Mesenteric fat pad (tissue), 1 donor: ENCODE measurements at places on chromosomes 2 and 18.

DNA sequence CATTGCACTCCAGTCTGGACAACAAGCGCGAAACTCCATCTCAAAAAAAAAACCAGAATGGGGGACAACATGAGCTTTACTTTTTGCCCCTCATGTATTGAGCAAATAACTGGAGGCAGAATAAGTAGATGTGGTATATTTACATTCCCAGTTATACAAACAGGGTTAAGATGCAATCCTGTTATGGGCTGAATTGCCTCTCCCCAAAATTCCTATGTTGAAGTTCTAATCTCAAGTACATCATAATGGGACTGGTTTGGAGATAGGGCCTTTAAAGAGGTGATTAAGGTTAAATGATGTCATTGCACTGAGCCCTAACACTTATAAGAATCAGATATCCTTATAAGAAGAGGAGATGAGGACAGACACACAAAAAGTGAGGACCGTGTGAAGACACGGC is 319.8 kb upstream of the KLHL29 start:
- DNase-seq, result no peak

- no peak for DNase-seq
Measured at GRCh38 chr2:19691892-19692291, 209.9 kb downstream of the TTC32 start.

DNA sequence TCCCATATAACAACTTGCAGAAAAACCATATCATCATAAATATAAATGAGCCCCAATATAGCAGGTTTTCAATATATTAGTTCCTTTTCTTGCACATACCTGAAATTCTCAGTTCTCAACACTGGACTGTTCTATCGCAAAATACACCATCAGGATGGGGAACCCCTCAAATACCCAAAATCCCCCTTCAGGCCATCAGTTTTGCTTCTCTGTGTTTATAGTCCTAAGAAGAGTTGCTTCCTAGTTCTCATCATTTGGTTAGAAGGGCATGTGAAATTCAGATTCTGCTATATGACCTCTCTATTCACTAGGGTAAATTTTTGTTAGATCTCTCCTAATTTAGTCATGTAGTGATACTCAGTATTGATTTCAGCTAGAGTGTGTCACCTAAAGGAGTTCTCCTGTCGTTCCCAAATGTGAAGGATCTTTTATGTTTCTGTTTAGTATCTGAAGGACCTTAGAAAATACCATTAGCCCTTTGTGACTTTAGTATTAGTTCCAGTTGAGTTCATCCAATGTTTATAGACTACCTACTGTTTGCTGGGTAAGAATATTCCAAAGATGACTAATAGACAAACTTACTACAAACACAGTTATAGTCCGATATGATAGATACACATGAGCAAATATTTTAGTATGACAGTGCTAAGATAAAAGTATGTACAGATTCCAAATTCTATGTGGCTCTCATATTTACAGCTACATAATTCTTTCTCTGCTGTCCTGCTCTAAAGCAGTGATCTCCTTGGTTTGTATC is 115.8 kb downstream of the TTC27 start:
- DNase-seq, result no peak

DNA sequence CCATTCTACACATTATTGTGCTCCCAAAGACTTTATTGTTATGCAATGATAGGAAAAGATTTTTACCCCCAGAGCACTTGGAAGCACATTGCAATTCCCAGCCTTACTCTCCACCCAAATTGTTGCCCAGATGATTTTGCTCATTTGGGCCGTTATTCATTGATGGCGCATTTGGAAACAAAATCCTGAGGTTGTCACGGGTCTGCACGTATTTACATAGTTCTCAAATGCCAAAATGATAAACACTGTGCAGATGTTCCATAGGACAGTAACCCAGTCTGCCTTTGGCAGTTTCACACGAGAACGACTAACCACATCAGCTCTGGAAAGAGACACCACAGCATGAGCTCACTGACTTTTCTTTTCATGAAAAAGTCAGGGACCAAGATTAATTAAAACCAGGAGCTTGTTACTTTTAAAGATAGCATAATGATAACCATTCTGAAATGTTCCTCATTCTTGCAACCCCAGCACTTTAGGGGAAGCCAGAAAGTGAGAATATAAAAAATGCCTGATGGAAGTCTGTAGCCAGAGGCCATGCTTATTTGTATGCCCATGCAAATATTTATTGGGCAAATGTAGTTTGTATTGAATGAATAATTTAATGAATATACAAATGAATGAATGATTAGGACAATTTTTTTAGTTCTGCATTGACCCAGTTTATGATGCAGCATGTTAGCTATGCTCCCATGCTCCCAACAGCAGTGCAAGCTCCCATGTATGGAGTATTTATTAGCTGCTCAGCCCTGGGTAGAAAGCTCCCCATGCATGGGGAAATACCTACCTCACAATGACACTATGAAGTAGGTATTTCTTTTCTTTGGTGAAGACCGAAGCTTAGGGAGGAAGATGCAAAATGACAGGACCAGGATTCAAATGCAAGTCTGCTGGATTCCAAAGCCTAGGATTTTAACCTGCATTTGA is 84.6 kb downstream of the MAIP1 start:
- DNase-seq, result no peak

- DNase-seq, result no peak
Measured at GRCh38 chr2:121055088-121055487, 229.9 kb downstream of the TFCP2L1 start.

- no peak for DNase-seq
Measured at GRCh38 chr18:44232500-44232899, 448.2 kb upstream of the SETBP1 start.

GRCh38 chr18:62979176-62979575 is 263.8 kb downstream of the PHLPP1 start:
- no peak for DNase-seq

GRCh38 chr18:76819411-76820136 is 2.8 kb upstream of the ZNF236 start:
- DNase-seq, result no peak

- DNase-seq, result no peak
Measured at GRCh38 chr2:235468978-235469655, 24.7 kb upstream of the AGAP1 start.

- peak; percentile 90 for DNase-seq
Measured at GRCh38 chr2:149330127-149331022, at the start of gene LYPD6. Gene LYPD6, plus strand, starts transcription at chr2:149330587. Its CDS starts 107,122 bp downstream, at chr2:149437709.

DNA sequence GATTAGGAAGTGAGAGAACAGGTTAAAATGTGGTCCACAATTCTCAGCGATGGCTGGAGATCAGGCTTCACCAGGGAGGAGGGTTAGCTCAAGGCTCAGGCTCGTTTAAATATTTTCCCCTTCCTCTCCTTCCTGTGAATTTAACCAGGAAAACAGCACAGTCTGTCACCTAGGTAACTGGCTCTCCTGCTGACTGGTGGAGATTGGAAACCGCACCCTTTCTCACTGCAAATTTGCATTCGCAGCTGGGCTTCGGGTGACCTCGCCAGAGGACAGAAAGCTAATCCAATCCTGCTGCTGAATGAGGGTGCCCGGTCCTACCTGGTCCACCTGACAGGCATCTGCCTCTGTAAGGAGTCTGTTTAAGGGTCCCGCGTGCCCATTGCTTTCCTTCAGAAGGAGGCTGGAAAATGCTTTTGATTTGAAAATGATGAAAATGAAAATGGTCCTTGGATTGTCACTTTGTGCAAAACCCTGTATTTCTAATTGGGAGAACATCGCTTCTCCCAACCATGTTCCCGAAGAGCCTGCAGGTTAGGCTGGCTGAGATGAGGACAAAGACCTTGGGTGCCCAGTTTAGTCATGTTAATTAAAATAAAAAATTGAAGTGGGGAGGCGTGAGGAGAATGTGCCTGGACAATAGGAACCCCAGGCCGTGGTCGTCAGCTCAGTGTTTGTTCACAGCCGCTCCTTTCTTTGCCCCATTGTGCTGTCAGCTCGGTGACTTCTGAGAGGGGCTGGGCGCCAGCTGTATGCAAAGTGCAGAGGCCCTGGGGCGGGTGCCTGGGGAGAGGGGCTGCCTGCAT is 43.4 kb upstream of the MTCL1 start:
- DNase-seq, result no peak

DNA sequence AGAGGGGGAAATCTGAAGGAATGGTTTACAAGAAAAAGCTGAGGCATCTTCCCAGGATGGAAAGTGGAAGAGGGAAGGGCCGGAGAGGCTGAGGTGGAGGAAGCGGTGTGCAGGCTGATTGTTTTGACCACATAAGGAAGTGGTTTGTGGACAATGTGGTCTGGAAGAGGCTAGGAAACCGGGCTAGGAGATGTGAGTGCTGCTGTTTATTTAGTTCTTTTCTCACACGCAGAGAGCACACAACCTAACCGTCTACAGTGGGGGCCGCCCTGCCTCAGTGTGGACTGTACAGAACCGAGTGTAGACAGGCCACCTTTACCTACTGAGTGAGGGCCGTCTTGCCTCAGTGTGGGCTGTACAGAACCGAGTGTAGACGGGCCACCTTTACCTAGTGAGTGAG is 251.7 kb upstream of the PXDN start:
- no peak for DNase-seq

- no peak for DNase-seq
Measured at GRCh38 chr2:196598412-196598811, 41.1 kb upstream of the CCDC150 start.

DNA sequence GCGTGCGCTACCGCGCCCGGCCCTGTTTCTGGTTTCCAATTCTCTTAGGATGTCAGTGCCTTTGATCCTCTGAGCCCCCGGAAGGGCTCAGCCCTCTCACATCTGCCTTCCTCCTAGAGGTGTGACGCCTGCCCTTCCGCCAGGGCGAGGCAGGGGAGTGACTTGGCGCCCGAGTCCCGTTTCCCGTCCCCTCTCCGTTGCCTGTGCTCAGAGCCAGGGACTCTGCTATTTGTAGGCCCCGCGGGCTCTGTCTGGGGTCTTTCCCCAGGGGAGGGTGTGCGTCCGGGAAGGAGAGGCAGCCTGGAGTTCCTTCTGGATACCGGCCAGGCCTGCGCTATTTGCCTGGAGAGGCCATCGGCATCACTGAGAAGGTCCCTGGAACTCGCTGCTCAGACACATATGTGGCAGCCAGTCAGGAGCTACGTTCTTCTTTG is 103.7 kb upstream of the TAF1B start:
- DNase-seq, result no peak

- DNase-seq, result no peak
Measured at GRCh38 chr2:198232281-198232680, 427.9 kb downstream of the PLCL1 start.

- DNase-seq, result no peak
Measured at GRCh38 chr2:24330161-24330560, 30.2 kb downstream of the ITSN2 start.

DNA sequence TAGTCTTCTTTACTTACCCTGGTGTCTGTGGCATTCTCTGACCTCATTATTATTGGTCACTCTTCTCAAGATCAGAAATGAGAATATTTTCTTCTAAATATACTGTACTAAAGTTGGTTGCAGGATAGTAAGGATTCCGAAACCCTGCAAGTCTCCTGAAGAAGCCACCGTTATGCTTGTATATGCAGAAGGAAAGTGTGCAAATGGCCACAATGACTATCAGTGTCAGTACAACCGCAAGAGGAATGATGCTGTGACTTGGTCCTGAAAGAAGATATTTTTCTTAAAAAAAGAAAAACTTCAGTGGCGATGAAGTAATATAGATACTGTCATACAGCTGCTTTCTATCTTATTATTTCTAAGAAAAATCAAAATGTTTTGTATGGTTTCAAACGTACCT is 120.7 kb downstream of the PLA2R1 start:
- DNase-seq, result no peak

DNA sequence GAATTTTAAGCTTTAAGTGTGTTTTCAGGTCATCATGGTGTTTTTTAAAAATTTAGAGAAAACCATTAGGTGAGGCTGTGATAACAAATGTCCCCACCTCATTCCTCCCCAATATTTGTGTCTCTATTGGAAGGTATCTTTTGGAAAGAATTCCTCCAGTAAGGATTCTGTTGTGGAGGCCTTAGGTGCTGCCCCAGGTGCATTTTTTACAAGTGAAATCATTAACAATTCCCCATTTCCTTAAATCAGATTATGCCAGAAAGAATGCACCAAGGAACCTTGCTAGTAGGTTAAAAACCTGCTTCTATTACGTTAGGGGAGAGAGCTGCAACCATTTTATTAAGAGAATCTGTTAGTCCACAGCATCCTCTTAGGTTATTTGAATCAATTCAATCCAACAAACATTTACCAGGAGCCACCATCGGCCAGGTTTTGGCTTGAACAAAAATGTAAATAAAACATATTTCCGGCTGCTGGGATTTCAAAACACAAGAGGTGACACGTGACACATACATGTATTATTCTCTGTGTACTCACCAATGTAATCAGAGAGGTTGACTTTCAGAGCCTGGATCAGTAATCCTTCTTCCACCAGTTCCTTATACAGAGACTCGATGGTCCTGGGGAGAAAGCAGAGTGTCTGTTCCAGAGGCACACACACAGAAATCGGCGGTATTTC is 112.5 kb upstream of the ASB18 start:
- no peak for DNase-seq
